T-helper 9 cell (primary cell): ENCODE measurements at places on chromosomes 4 and X.

- DNase-seq = no peak
Observed at GRCh38 chr4:5292101-5292500, 240.8 kb downstream of the STK32B start.

DNA sequence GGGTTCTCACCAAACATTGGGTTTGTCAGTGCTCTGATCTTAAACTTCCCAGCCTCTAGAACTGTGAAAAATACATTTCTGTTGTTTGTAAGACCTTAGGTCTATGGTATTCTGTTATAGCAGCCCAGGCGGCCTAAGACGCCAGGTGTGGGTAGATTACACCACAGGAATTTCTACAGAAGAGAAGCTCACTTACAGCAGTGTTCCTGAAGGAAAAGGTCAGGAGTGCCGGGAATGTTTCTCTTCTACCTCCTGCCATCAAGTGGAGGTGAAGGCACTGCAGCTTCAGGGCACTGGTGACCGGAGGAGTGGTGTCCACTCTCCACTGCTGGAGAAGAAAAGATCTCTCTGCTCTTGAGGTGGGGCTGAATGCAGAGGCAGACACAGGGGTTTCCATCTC is 45.7 kb downstream of the FHDC1 start:
- no peak for DNase-seq

GRCh38 chr4:37138789-37139188 is 105.8 kb upstream of the NWD2 start:
- DNase-seq = no peak

GRCh38 chrX:39425124-39425806 is 624.0 kb downstream of the MID1IP1 start:
- DNase-seq = no peak

GRCh38 chr4:2598511-2599303 is 62.3 kb downstream of the FAM193A start:
- DNase-seq = no peak

- DNase-seq = no peak
Observed at GRCh38 chr4:17058916-17059741, 160.7 kb upstream of the LDB2 start.

GRCh38 chr4:180190382-180190781 is 2052.8 kb upstream of the TENM3 start:
- no peak for DNase-seq

DNA sequence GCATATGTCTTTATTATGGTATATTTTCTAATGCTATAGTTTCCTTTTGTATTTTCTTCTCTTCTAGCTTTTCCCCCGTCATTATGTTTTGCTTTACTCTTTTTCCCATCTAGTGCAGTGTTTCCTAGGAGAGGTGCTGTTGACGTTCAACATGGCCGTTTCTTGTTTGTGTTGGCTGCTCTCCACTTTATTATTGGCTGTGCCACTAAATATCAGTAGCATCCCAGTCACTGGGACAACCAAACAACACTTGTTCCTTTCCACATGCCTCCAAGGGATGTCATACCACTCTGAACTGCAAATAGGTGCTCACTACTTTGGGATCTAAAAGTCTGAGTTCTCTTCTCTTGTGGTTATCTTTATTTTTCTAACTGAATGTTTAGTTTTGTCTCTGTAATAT is 26.5 kb downstream of the GBA3 start:
- no peak for DNase-seq

- no peak for DNase-seq
Observed at GRCh38 chr4:125719987-125720386, 405.2 kb downstream of the FAT4 start.

DNA sequence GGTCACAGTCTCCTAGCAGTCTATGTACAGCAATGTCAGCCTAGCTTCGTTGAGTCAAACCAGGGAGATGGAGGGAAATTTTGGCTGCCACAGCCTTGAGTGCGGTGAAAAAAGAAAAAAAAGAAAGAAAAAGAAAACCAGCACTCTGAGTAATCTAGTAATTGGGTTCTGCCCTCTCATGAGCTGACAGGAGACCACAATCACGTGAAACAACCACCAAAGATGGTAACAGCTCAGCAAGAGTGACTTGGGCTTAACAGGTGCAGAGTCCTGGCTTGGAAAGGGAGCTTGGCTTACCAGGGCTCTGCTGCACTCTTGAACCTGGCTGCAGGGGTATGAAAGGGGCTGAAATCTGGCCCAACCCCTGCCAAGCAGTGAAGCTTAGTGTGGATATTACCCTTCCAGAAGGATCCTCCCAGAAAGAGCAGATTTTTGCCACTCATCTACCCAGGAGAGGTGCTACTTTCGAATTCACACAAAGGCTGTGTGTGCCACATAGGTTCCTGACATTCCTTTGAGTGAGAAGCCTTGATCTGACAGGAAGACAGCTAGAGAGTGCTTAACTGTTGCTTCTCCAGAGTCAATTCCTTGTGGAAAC is 350.3 kb downstream of the PTTG2 start:
- DNase-seq = peak; percentile 43

DNA sequence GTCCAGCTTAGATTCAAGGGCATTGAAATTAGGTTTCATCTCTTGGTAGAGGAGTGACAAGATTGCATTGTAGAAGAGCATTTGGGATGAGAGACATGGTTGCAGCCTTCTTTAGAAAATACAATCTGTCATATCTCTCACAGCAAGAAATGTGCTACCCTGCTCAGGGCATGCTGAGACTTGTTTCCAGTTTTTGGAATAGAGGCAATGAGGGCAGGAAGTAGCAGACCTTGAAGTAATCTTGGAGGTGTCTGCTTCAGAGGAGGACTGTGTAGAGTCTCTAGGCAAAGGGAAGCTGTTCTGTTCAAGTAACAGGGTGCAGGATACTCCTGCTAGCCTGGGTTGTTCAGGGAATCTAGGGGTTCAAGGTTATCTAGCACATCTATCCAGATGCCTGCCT is 116.1 kb upstream of the ZNF827 start:
- no peak for DNase-seq

- no peak for DNase-seq
Observed at GRCh38 chrX:124805486-124805885, 459.1 kb downstream of the SH2D1A start.

DNA sequence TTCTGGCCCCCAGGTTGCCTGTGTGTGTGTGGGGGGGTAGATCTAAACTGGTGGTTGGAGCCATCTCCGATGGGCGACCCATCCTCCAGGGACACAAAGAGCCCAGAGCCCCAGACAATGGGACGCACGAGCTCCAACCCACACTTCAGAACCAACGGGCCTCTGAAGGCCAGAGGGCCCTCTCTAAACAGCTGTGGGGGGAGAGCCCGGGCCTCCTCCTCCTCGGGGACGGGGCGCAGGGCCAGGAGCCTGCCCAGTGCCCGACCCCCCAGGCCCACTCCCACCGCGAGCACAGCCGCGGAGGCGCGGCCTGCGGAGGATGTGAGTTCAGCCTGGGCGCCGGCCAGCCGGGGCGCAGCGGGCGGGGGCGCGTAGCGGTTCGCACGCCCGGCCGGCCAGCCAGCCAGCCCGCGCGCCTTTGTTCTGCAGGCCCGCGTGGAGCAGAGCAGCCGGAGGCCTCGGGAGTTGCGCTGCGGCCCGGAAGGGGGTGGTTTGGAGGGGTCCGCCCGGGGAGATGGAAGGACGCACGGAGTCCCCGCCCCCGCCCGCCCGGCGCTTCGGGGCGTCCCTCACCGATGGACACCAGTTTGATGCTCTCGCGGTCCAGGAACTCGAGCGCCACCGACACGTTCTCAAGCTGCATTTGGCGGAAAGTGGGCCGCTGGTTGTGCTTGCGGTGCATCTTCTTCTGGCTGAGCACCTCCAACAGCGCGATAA is 4.0 kb downstream of the FLNA start:
- DNase-seq = no peak

- no peak for DNase-seq
Observed at GRCh38 chr4:153318696-153319320, 25.7 kb upstream of the MND1 start.
